ENCODE measurements at places on chromosomes 12 and 14.
A peak's percentile ranks its signal among the peaks of the same experiment; 100 is the strongest.

DNA sequence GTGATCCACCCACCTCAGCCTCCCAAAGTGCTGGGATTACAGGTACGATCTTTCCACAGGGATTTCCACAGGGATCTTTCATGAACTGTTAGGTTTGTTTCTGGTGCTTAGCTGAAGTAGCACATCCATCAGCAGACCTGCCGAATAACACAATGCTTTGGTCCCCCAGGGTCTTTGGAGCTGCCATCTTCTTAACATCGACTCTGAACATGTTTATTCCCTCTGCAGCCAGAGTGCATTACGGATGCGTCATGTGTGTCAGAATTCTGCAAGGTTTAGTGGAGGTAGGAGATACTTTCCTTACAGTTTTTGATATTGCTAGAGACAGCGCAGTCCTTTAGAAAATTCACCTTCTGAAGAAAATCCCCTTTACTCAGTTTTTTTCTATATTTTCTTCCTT, 36.3 kb downstream of the SLC17A8 start:
- no peak for DNase-seq

DNA sequence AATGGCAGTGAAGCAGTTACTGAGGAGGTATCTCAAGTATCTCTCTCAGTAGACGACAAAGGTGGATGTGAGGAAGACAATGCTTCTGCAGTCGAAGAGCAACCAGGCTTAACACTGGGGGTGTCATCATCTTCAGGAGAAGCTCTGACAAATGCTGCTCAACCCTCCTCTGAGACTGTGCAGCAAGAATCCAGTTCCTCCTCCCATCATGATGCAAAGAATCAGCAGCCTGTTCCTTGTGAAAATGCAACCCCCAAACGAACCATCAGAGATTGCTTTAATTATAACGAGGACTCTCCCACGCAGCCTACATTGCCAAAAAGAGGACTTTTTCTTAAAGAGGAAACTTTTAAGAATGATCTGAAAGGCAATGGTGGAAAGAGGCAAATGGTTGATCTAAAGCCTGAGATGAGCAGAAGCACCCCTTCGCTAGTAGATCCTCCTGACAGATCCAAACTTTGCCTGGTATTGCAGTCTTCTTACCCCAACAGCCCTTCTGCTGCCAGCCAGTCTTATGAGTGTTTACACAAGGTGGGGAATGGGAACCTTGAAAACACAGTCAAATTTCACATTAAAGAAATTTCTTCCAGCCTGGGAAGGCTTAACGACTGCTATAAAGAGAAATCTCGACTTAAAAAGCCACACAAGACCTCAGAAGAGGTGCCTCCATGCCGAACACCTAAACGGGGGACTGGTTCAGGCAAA, 216.6 kb downstream of the AKAP6 start:
- DNase-seq: no peak

GRCh38 chr14:52783206-52783605, 8.2 kb downstream of the GNPNAT1 start:
- no peak for DNase-seq

- no peak for DNase-seq
These were observed 49.7 kb downstream of the C14orf132 start for GRCh38 chr14:96088911-96089310.

DNA sequence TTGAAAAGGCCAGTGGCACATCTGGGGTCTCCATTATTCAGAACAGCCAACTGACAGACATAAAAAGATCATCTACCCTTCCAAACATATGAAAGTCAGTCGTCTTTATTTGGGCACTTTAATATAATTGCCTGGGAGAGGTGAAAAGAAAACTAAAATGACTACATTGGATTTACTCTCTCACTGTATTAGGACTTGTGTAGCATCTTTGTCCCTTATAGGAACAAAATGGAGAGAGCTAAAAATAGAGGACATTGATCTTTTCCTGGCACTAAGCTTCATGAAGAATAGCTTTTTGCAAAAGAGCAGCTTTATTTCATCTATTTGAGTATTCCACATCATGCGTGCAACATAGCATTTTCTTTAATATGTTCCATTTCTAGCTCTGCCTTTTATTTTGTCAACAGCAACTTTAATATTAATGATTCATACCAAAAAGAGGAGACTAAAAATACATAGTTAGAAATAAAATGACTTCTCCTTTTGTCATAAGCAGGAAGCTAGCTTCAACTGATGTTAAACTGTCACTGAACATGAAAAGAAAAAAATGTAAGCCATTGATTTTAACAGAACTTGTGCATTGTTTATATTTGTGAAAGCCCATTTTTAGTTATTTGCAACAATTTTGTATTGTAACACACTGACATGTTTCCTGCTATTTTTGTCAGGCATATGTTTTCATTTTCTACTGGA, 254.6 kb downstream of the SEC23A start:
- DNase-seq: no peak

DNA sequence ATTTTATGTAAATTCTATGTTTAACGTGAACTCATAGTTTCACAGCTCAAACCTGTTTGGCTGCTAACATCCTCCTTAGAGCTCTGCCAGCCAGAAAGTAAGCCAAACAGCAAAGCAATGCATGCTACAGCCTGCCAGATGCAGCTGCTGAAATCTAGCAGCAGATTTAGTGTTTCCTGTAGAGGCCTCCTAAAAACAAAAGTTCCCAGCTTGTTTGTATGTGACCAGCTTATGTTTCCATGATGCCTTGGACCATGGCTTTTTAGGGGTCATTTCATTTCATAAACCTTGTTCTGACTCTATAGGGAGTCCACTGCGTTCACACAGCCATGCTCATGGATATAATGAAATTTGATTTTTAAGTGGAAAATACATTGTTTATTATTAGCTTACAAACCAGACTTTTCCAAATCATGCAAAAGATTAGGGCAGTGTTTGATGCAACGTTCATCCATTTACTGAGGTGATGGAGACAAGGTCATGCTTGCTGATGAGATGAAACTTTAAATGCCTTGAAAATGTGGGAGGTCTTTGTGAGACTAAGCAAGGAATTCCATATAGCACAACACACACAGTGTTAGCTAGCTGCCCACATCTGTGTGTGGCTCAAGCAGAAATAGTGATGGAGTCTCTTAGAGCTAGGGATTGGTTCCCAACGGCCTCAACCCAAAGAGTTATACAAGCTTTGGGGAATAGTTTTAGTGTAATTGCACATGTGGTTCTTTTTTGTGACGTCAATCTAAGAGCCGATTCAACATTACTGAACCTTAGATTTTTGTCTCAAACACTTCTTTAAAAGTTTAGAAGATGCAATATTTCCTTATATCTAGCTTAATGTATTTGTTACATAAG, 157.5 kb upstream of the LRIG3 start:
- no peak for DNase-seq

- DNase-seq: no peak
These were observed 348.5 kb upstream of the DDHD1 start for GRCh38 chr14:53501361-53502211.

DNA sequence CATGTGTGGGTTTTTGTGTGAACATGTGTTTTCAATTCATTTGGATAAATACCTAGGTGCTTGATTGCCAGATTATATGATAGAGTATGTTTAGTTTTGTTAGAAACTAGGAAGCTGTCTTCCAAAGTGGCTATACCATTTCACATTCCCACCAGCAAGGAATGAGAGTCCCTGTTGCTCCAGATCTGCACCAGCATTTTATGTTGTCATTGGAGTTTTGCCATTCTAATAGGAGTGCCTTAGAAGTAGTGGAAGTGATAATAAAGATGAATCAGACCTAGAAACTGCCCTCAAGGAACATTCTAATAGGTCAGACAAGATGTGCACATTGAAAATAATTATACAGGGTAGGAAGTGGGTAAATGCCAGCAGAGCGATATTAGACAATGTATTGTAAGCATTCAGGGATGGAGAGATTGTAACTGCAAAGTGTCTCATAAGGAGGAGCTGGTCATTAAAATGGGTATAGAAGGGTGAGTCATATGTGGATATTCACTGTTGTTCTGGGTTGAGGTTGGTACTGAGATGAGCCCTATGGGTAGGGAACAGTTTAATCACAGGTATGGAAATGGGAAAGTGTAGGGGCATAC, 71.4 kb downstream of the MNAT1 start:
- DNase-seq: no peak

DNA sequence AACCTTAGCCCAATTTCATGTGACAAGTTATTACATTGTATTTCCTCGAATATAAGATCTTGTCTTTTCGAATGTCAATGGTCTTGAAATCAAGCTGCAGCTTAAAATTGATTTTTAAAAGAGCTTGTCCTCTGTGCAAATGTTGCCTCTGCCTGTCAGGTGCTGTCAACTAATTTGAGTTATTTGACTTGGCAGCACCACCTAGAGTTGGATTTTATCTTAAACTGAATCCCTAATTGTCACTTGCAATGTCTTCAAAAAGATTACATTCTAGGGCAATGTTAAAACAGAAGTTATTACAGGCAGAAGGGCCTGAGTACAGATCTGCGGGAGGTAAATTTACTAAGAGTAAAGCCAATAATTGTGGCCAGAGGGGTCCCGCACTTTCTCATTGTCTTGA, 26.2 kb upstream of the TUNAR start:
- no peak for DNase-seq

GRCh38 chr14:105200074-105200473, 19.0 kb upstream of the NUDT14 start:
- no peak for DNase-seq

- DNase-seq: no peak
These were observed 32.4 kb downstream of the FLVCR2 start for GRCh38 chr14:75610834-75611233.

DNA sequence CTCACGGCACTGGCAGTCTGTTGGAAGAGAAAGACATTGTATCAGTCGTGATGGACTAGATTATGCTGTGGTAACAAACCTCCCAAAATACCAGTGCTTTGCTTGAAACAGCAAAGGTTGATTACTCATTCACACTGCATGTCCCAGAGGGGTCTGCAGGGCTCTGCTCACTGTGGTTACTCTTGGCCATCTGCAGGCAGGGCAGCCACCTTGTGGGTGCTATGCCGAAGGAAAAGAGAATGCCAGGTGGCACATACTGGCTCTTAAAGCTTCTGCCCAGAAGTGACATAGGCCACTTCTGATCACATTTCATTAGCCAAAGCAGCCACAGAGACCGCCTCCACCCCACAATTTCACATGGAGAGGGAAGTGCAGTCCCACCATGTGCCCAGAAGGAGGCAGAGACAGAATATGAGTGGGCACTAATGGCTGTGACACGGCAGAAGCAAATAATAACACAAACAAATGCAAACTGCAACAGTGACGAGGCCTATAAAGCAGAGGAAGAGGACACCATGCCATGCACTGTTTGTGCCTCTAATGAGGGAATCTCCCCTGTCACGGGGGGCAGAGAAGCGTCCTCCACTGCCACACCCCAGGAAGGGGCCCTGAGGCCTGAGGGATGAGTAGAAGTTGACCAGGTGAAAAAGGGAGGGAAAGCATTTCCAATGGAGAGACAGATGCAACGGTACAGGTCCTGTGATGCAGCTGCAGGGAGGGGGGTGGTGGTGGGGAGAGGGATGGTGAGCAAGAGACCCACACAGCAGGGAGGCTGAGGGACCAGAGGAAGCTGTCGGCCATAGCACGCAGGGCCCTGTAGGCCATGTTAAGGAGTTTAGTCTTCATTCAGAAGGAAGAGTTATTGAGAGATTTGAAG, 51.7 kb upstream of the KICS2 start:
- DNase-seq: peak; percentile 3

DNA sequence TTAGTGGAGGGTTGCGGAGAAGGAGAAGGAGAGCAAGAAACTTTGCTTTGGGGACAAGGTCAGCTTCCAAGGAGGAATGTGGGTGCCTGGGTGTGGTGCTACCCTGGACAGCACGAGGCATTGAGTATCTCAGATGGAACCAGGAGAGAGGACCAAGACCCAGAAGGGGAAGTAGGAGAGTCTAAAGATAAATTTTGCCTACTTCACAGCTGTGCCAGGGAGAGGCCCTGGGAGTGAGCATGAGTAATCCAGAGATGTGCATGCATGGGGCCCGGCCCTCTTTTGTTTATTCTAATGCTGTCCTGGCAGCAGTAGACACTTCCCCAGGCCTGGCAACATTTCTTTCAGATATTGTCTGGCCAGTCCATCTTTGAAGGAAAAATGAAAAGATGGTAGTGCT, 49.5 kb upstream of the GNPNAT1 start:
- no peak for DNase-seq

DNA sequence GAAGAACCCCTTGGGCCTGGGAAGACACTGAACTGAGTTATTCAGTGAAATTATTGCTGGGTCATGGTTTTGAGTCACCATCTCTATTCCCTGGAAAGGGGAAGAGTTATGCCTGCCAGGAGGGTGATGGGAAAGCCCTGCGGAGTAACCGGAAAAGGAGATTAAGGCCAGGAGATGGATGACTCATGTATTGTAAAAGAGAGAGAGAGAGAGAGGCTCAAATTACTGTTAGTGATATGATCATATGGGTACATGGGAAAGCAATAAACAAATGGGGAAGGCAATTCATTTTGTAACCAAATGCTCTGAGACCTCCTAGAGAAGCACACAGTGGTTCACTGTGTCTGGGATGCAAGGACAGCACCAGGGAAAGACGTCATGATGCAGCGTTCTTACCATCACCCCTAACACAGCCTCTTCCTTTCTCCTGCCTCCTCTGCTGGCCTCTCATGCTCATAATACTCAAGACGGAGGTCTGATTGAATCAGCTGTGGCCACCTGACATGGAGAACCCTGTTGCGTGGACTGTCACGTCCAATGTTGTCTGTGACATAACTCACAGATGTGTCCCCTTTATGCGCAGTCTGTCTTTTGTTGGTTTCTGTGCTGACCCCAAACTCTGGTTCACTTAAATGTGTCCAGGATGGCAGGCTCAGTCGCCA, 243.7 kb downstream of the TMEM132D start:
- no peak for DNase-seq

GRCh38 chr14:52738409-52738808, 8.4 kb downstream of the STYX start:
- DNase-seq: no peak

DNA sequence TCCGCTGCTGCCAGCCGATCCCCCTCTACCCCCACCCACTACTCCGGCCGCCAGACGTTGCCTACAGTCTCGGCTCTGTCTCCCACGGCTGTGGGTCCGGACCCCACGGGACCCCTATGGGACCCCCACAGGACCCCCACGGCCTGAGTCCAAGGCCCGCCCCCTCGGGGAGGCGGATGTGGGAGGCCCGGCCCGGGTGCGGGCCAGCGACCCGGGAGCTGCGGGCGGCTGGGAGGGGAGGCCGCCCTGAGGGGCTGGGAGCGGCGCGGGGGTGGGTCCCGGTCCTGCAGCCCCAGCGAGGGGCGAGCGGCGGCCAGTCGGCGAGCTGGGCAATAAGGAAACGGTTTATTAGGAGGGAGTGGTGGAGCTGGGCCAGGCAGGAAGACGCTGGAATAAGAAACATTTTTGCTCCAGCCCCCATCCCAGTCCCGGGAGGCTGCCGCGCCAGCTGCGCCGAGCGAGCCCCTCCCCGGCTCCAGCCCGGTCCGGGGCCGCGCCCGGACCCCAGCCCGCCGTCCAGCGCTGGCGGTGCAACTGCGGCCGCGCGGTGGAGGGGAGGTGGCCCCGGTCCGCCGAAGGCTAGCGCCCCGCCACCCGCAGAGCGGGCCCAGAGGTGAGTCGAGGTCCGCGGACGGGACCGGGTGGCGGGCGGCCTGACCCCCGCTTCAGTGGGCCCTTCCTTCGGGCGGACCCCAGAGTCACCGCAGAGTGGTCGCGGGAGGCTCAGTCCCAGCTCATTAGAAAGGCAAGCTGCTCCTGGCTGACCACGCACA, at the start of gene ACVRL1:
Gene ACVRL1, plus strand, starts transcription at position 422 of the 773 bp plus-strand sequence. CDS start 4,971 bp downstream, outside the sequence.
- DNase-seq: no peak
